ENCODE measurements at places on chromosomes 5 and 9.
A peak's percentile ranks its signal among the peaks of the same experiment; 100 is the strongest.

DNA sequence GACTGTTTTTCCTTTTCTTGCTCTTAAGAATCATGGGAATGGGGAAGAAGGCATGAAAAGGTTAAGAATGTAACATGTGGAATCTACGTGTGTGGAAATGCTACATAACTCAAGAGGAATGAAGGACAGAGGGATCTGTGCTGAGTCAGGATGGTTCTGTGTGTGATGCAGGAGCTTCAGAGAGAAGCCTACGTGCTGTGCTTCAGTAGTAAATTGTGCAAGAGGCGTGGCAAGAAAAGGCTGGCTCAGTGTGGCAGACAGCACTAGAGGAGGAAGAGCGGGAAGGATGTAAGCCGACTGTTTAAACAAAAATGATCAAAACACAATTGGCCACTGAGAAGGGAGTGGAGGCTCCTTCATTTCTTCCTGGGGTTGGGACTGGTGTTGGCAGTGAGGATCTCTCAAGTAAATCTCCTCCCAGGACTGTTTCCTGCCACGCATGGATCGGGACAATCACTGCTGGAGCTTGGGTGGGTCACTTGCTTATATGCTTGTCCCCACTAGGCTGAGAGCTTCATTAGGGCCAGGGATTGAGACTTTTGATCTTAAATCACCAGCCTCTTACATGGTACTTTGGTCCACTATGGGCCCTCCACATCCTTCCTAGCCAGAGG, 59.4 kb upstream of the BASP1 start:
- peak; percentile 98 for DNase-seq

DNA sequence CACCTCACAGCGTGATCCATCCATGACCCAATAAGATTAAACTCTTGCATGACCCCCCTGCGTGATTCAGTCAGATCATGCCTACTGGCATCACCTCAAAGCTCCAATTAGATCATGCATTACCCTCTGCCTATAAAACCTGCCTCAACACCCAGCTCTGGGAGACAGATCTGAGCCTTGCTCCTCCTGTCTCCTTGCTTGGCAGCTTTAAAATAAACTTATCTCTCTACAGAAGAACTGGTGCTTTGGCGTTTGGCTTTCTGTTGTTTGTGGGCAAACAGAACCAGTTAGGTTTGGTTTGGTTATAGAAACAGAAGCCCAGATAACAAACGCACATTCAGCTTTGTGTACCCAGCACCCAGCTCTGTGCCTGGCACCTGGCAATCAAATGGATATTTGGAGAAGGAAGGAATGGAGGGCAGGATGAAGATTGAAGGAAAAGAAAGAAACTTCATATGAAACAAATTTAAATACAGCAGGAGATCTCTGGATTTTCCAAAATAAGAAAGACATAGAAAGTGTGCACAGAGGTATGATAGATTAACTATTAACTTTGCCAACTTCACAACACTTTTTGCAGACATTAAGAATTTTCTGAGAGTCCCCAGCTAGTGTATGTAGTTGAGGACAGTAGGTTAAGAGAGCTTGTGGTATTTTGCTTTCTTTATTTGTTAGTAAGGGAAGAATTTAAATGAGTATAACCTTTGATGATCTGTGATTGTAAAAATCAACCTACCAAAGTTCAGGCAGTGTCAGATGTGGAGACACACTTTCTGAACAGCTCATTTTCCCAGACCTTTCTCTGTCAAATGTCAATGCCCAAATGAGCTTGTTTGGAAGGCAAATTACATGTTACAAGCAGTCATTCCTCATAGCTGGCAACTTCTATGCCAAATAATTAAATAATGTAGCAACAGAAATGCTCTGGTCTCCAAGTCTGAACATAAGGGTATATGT, 102.1 kb upstream of the ASTN2 start:
- DNase-seq, result no peak

- DNase-seq, result no peak
Measured at GRCh38 chr9:1514250-1514649, 464.1 kb downstream of the DMRT2 start.

GRCh38 chr9:109907400-109907799, 127.4 kb downstream of the PALM2AKAP2 start:
- no peak for DNase-seq

DNA sequence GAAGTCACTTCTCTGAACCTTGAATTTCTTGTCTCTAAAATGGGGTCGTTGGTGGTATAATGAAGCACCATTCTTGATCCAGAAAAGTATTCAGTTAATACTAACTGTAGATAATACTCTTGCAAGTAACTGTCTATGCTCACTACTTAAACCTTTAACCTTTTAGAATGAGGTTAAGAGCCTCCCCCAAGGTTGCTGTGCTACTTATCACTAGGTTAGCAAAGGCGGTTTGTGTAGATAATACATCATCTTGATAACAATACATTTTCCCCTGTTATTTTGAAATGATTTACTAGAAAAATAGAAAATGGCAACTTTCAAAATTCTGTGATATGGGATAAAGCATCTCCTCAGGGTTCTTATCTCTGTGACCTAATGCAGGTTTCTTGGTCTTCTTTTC, 12.6 kb downstream of the MAP3K1 start:
- DNase-seq, result no peak
